Mesendoderm (in vitro differentiated cells): ENCODE measurements at places on chromosomes 2 and 18.
A peak's percentile ranks its signal among the peaks of the same experiment; 100 is the strongest.

DNA sequence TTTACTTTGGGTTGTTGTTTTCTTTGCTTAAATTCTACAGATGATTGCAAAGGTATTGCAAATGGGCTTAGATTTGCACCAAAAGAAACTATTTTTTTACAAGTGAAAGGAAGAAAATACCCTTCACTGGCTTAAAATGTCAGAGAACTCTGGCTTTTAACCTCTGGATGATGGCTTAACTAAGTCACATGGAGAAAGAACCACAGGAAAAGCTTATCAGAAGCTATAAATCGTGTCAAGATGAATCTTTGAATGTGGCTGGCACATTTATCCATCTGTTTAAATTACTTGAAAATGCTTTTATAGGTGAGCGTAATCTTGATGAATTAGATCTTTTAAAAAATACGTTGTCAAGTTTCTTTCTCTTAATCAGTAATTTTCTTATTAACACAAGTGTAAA, 32.0 kb upstream of the CCDC178 start:
- DNase-seq: peak; percentile 3
- no peak overlapping the region for H3K4me3 ChIP-seq
- no peak overlapping the region for H3K27ac ChIP-seq
- H3K36me3 ChIP-seq: no peaks in the 10 kb centered on the region
- H3K27me3 ChIP-seq: no peaks in the 10 kb centered on the region

DNA sequence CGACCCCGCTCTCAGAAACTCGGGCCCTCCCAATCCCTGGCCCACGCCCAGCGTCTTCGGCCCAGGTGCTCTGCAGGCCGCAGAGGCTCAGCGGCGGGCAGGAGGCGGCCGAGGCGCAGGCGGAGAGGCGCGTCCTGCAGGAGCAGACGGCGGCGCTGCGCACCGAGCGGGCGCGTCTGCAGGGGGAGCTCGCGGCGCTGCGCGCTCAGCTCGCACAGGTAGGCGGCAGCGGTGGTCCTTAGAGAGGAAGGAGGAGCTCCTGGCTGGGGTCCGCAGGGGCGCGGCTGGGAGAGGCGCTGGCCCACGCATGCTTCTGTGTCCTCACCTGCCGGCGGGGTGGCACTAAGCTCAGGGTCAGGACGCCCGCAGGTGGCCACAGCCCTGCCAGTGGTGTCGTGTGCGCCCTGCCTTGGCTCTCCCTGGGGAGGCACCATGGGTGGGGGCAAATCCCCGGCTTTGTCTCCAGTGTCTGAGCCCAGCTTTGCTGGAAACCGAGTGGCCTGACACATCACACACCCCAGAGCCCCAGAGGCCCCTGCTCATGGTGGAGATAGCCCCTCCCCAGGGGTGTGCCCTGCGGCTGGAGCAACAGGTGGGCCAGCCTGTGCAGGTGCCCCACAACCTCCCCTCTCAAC, 14.9 kb upstream of the SNED1 start:
- H3K27me3 ChIP-seq: no peaks in the 10 kb centered on the region
- H3K36me3 ChIP-seq: no peaks in the 10 kb centered on the region
- peak; percentile 85 for DNase-seq
- no peak overlapping the region for H3K4me3 ChIP-seq
- H3K27ac ChIP-seq: no peak overlapping the region

DNA sequence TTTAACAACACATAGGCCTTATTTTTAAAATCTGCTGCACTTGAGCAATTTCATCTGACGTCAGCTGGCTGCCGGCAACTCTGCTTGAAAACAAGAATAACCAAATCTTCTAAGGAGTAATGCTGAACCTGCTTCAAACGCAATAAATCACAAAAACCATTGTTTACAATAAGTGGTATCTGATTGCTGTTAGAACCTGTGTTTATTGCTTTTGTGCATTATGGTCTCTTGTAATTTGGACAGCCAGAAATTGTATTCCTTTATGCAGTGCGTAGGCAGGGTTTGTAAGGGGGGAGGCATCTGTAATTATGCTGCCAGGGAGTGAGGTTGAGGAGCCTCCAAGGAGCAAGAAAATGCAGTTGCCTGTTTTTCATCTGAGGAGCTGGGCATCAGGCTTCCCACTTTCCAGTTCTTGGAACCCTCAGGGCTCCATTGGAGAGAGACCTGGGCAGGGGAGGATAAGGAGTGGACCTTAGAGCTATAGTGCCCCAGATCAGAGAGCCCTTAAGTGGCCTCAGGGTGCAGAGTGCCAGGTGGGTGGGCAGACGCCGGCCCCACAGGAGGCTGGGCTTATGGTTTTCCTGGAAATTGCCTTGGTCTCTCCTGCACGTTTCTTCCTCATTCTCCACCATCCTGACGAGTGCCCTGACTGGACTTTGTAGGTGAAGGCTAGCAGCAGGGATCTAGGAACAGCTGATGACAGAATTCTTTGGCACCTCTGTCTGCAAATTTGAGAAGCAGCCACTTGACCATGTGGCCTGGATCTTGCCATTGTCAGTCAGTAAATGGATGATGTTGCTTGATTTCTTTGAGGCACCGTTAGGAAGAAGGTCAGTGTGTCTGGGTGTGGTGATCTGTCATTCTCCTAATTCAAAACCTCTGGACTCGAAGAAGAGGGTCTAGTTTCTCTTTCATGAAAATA, 129.2 kb downstream of the KLHL29 start:
- H3K36me3 ChIP-seq: no peaks in the 10 kb centered on the region
- no peak overlapping the region for H3K4me3 ChIP-seq
- DNase-seq: no peak

GRCh38 chr2:17583646-17584045, 43.1 kb downstream of the VSNL1 start:
- H3K4me1 ChIP-seq: peaks cover 8% of the 10 kb centered on the region
- H3K27ac ChIP-seq: no peak overlapping the region
- DNase-seq: no peak
- no peaks in the 10 kb centered on the region for H3K36me3 ChIP-seq
- H3K27me3 ChIP-seq: no peaks in the 10 kb centered on the region

DNA sequence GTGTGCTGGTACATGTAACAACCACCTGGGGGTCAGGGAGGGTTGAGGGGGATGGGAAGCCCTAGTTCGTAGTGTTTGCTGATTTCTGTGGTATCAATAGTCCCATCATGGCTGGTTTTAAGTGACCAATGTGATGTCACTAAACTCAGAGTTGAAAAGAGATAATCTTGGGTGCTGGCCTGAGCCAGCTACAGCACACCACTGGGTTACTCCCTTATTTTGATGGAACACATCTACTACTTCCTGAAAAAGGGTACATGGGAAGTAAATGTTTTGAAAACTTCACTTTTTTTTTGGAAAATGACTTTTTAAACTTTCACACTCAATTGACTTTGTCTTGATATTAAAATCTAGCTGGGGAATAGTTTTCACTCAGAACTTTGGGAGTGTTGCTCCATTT, 87.0 kb upstream of the CXCR4 start:
- no peaks in the 10 kb centered on the region for H3K36me3 ChIP-seq
- no peaks in the 10 kb centered on the region for H3K27me3 ChIP-seq
- no peak for DNase-seq
- no peak overlapping the region for H3K27ac ChIP-seq
- no peak overlapping the region for H3K4me3 ChIP-seq
